Putamen (tissue), 1 donor: ENCODE measurements at places on chromosomes 7 and 10.

DNA sequence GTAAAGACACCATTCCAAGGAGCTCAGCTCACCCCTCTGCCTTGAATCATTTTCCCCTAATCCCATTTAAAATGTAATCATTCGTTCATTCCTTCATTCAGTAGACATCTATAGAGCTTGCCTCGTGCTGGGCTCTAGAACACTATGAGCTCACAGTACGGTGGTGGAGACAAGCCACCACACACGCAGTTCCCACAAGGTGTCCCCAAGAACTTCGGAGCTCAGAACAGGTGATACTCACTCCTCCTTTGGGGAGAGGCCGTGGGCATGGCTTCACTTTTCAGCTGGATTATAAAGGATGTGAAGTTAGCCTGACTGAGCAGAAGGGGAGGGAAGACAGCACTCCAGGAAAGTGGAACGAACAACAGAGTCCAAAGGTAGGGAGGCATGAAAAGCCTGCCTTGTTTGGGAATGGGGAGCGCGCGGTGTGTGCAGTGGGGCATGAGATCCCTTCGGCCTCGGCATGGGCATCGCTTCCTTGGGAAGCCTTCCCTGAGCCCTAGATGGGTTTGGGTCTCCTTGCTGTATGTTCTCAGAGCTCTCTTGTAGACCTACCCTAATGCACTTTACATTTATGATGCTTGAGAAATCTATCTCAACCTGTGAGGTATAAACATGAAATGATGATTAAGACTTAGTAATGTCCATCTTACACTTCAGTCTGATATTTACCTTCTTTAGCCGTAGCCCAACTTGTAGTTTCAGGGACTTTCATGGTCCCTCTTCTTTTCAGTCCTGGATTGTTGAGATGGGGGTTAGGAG, 809 bp upstream of the OGA start:
- DNase-seq, result no peak

DNA sequence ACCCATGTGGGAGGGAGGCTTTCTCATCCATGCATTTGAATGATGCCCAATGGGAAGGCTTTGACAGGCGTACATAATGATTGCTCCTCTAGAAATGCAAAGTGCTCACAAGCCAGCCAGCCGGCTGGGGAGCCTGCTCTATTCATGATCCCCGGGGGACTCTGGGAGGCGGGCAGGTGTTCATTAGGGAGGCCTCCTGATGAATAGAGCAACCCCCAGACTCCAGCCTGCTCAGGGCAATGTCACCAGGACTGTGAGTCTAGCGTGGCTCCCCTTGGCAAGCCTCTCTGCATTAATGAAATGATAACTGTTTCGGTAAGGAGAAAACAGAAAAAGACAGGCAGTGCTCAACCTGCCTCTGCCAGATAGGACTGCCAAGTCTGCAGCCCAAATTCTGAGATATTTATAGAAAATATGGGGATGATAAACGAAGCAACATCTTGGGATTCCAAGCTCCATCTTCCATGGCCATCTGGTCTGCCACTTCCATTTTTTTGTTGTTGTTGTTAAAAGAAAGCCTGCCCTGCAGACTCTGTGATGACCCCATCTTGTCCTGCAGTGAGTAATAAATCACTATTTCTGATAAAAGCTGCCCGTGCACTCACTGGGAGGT, 236.4 kb downstream of the PRPF18 start:
- no peak for DNase-seq

DNA sequence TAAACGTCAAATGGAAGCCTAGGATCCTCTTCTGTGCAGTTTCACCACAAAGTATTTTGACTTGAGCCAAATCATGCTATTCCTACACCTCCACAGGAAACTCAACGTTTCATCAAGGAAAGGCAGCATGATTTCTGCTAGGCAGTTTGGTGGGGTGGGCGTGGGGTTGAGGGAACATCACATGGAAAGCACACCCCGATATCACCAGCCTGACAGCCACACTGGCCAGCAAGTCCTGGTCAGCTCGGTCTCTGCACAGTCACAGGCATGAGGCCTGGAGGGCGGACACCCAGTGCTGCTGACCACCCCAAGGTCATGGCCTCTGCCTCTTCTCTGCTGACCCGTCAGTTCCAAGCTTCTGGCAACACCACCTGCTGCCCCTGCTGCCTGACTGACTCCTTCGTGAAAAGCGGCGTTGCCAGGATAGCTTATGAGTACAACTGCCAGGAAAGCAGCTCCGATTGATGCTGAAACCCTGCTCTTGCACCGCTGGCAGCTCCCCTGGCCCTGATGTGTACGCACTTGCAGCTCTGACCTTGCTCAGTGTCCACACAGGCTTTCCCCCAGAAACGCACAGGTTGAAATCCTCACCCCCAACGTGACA, 171.5 kb downstream of the DIP2C start:
- DNase-seq, result no peak

GRCh38 chr10:49744924-49745605, 17.1 kb downstream of the OGDHL start:
- no peak for DNase-seq

DNA sequence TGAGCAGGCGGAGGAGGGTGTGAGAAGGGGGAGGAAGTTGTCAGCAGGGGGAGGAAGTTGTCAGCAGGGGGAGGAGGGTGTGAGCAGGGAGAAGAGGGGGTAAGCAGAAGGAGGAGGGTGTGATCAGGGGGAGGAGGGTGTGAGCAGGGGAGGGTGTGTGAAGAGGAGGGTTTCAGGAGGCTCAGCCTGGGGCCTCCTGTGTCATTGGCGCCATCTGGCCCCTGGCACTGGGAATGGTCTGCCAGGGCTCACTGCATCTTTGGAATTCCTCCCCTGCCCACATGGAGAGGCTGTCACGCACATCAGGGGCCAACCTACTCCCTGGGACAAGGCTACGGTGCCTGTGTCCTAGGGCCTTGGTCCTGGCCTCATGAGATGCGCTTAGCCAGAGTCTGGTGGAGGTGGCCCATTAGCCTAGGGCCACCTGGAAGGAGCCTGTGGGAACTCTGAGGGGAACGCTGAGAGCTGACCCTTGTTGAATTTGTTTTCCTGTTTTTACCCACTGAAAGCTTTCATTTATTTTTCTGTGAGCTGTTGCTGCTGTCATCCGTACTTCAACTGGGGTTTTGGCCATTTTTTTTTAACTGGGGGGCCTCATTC, 18.0 kb downstream of the CAMK2B start:
- DNase-seq, result no peak

DNA sequence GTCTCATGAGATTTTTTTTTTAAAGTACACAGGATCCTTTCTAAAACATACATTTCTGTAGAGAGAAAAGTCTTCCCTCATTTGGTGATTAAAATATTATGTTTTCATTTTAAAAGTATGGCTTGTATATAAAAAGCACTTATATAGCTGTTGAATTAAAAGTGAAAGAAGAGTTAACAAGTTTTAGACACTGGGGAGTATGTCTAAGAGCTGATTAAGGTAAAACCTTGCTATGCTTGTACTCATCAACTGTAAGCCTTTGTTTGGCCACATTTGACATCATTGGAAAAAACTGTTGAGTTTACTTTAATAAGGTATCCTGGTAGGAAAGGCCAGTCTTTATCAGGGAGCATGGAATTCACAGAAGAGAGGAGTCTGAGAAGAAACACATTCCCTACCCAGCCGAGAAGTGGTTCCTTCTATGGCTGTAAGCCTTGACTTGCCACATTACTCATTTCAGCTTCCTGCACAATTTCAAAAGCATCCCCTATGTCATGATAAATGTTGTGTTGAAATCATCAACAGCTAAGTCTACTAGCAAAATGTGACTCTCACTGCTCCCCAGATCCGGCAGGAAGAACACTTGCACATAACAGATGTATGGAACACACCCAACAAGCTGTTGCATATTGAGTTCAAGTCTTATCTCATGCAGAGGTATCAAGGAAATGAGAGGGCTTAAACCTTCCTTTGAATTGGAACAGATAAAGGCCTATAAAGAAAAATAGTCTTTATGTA, 171.8 kb upstream of the CDK1 start:
- DNase-seq, result no peak

GRCh38 chr7:138345567-138345966, 114.5 kb upstream of the TRIM24 start:
- no peak for DNase-seq

GRCh38 chr7:37081436-37081835, 357.1 kb upstream of the AOAH start:
- DNase-seq, result no peak

DNA sequence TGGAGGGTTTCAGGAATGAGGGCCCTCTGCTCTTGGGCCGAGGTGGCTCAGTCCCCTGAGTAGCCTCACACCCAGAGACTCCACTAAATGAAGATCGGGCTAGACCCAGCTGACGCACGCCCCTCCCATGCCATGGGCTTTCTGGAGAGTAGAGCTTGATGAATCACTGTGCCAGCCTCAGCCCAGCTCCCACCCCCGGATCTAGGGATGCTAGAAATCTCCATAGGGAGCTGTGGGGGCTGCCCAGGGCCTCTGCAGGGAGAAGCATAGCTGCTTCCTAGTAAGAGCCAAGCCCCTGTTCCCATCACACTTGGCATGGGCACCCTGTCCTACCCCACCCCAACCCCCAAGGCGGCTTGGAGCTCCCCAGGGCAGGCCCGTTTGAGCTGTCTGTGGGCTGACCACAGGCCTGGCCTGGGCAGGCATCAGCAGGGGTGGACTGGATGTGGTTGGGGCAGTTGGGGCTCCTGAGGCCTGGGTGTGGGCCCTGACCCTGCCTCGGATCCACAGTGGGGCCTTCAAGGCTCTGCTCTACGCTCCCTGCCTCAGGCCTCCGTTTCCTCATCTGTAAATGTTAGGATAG, 121.2 kb downstream of the ZMIZ1 start:
- no peak for DNase-seq

- DNase-seq, result no peak
These were observed 85.6 kb upstream of the MTPN start for GRCh38 chr7:136062625-136063325.

DNA sequence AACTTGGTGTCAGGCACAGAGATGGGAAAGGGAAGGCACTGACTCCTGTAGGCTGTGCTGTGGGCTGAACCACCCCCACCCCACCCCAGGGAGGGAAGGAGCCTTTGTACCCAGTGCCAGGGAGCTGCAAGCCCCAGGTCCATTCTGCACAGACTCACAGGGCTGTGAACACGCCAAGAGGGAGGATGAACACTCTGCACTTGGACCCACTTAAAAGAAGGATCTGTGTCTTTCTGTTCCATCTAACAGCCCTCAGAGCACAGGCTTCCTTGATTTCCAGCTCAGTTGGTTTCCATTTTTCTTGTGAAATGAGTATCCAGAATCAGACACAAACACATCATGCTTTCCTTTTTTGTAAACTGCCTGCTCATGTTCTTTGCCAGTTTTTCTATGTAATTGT, 84.9 kb downstream of the GRB10 start:
- no peak for DNase-seq

GRCh38 chr7:74312418-74313028, 23.3 kb downstream of the CLIP2 start:
- DNase-seq, result no peak

- no peak for DNase-seq
These were observed 99.8 kb upstream of the AGBL3 start for GRCh38 chr7:134886353-134887057.

DNA sequence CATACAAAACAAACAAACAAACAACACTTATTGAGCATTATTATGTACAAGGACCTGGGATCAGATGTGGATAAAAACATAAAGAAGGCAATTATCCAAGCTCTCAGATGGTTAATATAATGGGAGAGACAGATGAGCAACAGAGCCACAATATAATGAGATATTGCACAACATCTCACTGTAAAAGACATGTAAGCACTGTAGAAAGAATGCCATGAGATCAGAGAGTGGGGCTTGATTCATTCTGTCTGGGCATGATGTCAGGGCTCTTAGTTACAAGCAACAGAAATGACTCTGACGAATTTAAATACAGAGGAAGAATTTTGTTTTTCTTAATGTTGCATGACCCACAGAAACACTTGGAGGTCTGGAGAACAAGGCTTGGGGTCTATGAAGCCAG, 164.7 kb upstream of the PLXDC2 start:
- no peak for DNase-seq

GRCh38 chr7:133556553-133556952, 303.7 kb downstream of the EXOC4 start:
- DNase-seq, result no peak

- DNase-seq, result peak; percentile 91
These were observed 70.4 kb upstream of the DNAJB12 start for GRCh38 chr10:72425133-72425532.

DNA sequence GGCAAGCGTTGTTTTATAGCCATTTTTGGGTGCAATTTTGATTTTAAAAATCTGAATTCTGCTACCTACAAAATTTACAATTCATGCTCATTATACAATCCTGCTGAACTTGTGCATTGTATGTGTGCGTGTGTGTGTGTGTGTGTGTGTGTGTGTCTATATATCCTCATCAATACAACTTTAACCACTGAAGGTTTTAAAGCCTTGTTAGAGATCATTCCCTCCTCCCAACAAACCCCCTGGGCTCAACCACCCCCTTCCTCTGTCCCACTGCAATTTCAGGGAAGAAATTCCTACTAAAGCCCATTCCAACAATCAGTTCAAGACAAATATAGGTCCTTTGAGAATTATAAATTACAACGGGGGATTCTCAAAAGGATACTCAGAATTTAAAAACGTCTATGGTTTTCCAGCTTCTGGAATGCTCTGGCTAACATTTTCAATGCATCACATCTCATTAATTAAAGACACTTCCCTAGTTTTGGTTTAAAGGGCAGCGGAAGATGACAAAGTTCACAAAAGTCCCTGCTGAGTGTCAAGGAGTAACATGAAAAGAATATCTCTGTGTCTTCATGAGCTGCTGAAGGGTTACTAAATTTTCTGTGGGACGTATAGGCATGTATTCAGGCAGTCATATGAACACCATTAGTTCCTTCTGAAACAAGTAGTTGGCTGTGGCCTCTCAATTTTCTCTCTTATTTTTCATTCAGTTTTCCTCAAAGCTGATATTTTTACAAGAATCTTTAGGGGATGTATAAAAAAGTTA, 889 bp upstream of the SEMA3A start:
- no peak for DNase-seq

DNA sequence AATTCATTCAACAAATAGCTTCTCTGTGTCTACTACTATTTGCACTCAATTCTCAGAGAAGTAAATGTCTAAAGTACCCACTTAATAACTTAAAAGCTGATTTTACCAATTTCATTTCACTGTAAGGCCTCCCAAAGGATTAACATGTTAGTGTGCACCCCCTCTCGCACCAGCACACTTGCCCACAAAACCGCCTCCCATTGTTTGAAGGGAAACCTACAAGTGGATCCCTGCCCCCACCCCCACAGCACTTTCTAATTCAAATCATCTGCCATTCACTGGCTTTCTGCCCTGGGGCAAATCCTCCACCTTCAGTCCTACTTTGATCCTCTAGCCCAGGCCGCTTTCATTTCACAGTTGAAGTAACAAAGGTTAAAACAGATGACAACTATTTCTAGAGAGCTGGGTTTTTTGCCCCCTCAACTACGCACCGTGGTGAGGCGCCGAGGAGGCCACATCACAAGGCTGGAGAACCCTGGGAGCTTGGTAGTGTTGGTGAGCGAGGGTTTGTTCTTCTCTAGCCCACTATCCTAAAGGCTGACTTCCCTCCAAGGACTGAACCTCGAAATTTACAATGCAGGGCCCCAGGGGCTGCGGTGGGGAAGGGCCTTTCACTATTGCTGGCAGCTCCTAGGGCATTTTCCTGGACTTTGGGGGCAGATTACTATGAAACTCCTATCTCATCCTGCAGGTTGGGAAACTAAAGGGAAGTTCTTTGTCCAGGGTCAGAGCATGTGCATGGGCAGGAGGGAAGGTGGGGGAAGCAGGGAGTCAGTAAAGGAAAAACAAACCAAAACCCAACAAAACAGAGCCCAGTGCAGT, 517.4 kb upstream of the ZMIZ1 start:
- no peak for DNase-seq

- no peak for DNase-seq
These were observed 58.1 kb downstream of the PRTFDC1 start for GRCh38 chr10:24894309-24894708.

GRCh38 chr10:15744217-15744865, 24.6 kb upstream of the ITGA8 start:
- no peak for DNase-seq
